A375 (cell line): ENCODE measurements at places on chromosomes 2 and 18. TPM values are rescaled to one million over a fixed set of nuclear protein-coding genes. Genes with fewer than 3 reads are reported as not detected.

Gene PLGLB1
- total RNA-seq: 0.13 and 1.5 TPM in 2 replicates

Gene HOXD11
- total RNA-seq: 0.93 TPM in 1 of 2 replicates, not detected in the other

Gene SCG2
- 10.3 and 12.0 TPM in 2 replicates for total RNA-seq

Gene PARD6G
- total RNA-seq: 1.2 and 3.1 TPM in 2 replicates

Gene CYBRD1
- total RNA-seq: 10.3 and 12.3 TPM in 2 replicates

Gene MSTN
- total RNA-seq: 0.05 TPM in 1 of 2 replicates, not detected in the other

Gene CCDC150
- 7.9 and 9.7 TPM in 2 replicates for total RNA-seq
